ENCODE measurements at places on chromosomes 3 and 15.

DNA sequence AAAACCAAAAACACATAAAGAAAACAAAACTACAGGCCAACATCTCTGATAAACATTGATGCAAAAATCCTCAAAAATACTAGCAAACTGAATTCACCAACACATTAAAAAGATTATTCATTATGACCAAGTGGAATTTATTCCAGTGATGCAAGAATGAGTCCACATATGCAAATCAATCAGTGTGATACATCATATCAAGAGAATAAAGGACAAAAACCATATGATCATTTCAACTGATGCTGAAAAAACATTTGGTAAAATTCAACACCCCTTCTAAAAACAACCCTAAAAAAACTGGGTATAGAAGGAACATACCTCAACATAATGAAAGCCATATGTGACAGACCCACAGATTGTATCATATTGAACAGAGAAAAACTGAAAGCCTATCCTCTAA lies 265.6 kb upstream of the DCBLD2 start:
- DNase-seq, result no peak

- no peak for DNase-seq
These were observed 10.9 kb upstream of the LXN start for GRCh38 chr3:158683230-158683962.

DNA sequence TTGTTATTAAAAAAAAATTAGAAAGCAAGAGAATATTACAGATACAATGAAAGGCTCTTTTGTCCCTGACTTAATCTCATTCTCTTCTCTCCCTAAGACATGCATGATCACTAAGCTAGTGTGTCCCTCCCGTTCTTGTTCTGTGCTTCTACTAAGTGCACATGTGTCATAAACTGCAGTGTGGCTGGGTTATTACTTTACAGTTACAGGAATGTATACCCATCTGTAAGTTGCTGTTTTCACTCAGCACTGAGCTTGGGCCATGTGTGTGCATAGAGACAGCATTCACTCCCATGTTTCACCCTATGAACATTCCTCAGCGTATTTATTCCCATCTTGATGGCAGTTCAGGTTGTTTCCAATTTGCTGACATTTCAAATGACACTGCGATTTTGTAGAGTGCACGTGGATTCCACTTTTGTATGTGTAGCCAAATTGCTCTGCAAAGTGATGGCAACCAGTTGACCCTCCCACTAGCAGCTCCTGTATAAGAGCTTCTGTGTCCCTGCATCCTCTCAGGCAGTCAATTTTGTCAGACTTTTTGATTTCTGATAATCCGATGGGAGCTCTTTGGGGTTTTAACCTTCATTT lies 145.8 kb upstream of the UBE2E1 start:
- no peak for DNase-seq

DNA sequence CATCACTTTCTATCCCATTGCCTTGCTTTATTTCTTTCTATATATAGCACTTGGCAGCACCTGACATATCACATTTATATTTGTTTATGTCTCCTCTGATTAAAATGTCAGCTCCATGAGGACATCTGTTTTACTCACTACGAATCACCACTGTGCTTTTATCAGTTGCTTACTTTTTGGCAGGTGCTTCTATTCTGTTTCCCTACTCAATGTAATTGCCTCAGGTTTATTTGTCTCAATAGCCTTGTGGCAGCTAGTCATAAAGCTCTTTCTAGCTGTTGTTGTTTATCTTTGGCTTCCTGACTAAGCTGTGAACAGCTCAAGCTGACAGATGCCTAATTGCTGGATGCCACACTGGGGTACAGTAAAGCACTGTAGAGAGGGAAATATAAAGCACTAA lies 85.5 kb downstream of the VPS13C start:
- no peak for DNase-seq

Data from thyroid gland (tissue), 4 donors.